Anterior cingulate cortex (tissue), 58 donors: ENCODE measurements at places on chromosomes 13 and 19.

DNA sequence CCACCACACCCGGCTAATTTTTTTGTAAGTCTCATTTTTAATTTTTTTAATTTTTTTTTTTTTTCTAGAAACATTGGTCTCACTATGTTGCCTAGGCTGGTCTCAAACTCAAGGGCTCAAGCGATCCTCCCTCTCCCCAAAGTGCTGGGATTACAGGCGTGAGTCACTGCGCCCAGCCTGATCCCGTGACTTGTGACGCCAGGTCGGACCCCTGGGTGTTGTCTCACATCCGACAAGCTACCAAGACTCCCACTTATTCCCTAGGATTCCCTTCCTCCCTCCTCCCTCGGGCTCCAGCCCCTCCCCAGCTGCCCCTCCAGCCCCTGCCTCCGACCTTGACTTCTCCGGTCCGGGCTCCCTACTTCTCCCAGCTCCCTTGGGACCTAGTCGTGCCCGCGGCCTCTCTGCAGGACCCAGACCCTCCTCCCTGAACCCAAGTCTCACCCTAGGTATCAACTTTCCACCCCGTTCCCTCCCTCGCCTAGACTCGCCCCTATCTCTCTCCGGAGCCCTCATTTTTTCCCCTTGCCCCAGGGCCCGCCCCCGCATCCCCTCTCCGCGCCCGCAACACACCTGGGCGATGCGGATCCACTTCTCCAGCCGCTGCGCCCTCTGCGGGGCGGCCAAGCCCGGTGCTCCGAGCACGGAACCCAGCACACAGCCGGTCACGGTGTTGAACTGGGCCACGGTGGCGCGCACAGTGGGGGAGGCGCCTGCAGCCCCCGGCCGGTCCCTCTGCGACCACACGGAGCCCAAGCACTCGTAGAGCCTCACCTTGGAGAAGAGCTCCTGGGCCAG is 13.1 kb downstream of the RGL3 start:
- DNase-seq, result no peak

GRCh38 chr19:10566658-10567410 is 1.0 kb upstream of the KRI1 start:
- DNase-seq, result no peak

GRCh38 chr13:105952233-105952972 is 583.1 kb downstream of the EFNB2 start:
- no peak for DNase-seq

DNA sequence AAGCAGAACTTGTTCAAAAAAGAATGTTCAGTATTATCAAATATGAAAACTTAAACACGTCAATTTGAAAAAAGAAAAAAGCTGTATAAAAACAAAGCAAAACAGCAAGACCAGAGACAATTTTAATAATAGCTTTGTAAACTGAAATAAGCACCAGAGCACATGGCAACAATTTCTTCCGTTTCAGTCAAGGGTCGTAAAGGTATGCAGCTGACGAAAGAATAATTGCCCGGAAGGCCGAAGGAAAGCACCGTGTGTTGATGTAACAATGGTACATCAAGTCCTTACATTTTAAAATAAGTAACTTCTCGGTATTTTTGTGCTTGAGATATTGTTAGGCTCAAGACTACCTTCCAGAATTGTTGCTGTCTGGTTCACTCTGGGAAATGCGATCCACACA is 1.7 kb downstream of the PROSER1 start:
- DNase-seq, result no peak

DNA sequence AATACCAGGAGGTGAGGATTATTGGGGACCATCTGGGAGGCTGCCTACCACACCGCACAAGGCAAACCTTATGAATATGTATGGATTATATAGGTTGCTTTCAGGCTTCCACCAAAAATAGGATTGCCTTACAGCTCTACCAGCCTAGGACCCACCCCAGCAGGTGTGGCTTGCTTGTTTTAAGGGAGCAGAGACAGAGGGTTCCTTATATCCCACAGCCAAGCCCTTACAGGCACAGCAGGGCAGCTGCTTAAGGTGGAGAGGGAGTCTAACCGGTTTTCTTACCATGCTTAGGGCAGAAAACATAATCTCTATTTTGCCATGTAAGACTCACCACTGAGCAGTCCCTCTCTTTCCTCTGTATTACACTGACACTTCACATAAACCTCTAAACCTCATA is 16.1 kb upstream of the TTYH1 start:
- no peak for DNase-seq

DNA sequence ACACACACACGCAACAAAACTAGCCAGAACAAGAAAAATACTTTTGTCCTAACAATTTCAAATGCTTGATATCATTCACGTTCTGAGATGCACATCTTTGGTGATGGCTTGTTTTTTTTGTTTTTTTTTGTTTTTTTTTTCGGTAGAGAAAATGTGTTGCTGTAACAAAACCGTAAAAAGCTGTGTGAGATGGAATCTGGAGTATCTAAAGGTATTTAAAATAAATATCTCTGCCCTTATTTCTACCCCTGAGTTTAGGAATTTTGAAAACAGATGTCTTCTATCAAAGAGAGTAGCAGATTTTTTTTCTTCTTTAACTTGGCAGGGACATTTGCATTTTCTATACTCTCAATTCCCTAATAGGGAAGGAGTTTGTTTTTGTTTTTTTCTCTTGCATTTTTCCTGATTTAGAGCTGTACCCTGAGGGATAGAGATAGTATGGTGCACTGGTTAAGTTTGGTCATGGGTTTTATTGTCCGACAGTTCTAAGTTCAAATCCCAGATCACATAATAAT is 446.6 kb downstream of the KLF5 start:
- DNase-seq, result no peak

- DNase-seq, result peak; percentile 49
Observed at GRCh38 chr19:29841559-29842367, 30.0 kb downstream of the CCNE1 start.

DNA sequence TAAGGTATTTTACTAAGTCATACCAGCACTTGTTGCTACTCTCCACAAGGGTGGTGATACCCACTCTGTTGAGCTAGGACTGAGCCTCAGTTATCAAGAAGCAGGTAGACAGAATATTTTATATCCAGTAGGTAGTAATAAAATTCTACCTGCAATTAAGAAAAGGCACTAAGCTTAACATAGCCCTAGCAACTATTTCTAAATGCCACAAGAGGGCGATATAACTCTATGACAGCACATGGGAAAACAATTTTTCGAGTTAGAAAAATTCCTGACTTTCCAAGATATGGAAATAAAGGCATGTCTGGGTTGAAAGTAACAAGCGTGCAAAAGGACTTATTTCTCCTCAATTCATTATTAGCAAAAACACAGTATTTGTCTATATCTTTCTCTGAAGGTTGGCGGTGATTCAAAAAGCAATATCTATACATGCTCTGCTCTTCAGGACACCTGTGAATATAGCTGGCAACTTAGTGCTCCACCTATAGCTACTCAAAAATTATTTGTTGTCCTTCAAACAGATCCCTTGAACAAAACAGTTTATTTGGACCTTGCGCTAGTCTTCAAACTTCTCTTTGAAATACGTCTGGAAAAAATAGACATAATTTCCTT is 14.7 kb downstream of the CCDC169 start:
- no peak for DNase-seq

- DNase-seq, result no peak
Observed at GRCh38 chr13:110912651-110913051, 2.2 kb downstream of the ANKRD10 start.

DNA sequence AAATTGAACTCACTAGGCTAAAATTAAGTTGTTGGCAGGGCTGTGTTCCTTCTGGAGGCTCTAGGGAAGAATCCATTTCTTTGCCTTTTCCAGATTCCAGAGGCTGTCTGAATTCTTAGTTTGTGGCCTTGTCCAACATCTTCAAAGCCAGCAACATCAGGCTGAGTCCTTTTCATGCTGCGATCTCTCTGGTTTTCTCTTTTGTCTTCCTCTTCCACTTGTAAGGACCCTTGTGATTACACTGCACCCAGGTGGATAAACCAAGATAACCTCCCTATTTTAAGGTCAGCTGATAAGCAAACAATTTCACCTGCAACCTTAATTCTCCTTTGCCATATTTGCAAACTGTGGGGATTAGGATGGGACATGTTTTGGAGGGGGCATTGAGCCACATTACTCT is 11.5 kb downstream of the UTP14C start:
- no peak for DNase-seq

DNA sequence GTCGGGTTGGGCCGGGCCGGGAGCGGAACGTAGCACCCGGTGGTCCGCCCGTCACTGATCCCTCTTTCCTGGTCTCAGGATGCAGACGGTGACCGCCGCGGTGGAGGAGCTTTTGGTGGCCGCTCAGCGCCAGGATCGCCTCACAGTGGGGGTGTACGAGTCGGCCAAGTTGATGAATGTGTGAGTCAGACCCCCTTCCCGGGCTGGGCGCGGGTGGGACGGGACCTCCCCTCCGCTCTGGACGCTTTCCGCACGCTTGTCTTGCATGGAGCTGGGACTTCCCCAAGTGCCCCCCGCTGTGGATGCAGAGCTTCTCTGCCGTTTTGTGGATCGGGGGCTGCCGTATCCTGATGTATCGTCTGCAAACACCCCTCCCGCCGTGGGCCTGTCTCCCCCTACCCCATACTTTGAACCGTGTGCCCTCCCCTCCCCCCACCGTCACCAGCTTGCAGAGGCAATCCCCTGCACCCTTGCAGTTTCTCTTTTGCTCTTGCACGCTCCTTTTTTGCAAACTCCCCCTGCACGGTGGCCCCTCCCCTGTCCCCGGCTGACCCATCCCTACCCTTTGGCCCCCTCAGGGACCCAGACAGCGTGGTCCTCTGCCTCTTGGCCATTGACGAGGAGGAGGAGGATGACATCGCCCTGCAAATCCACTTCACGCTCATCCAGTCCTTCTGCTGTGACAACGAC is 669 bp downstream of the GADD45B start:
- DNase-seq, result peak; percentile 39

- DNase-seq, result no peak
Observed at GRCh38 chr13:49403996-49404702, 39.7 kb downstream of the CAB39L start.

DNA sequence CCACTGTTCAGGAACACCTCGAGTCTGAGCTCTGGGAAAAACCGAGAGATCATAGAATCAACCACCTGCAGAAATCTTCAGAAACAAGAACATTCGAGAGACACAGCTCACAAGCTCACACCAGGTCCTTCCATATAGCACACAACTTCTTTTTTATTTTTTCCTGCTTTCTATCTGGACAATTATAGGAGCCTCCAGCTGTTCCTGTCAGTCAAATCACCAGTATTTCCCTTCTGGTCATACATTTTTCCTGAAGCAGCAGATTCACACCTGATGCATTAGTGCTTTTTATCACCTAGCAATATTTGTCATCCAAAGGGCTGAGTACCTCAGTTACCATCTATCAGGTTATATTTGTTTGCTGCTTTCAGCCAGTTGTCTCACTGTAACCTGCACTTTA is 323.5 kb downstream of the FOXO1 start:
- no peak for DNase-seq

- DNase-seq, result no peak
Observed at GRCh38 chr19:11513946-11514345, 8.3 kb upstream of the ZNF653 start.

DNA sequence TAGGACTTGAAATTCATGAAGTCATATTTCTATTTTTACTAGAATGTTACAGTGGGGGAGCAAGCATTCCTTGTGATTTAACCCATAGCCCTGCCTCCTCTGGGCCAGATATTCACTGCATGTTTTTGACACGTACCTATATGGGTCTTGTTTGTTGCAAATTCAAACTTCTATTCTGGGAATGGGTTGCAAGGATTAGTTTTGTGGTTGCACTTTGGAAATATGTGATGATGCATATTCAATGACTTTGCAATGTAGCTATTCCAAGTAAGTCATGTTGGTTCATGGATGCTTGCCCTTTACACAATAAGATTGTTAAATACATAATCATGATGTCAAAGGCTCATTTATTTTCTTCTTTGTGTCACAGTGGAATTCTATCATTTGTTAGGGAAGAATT is 440.8 kb downstream of the TDRD3 start:
- no peak for DNase-seq

DNA sequence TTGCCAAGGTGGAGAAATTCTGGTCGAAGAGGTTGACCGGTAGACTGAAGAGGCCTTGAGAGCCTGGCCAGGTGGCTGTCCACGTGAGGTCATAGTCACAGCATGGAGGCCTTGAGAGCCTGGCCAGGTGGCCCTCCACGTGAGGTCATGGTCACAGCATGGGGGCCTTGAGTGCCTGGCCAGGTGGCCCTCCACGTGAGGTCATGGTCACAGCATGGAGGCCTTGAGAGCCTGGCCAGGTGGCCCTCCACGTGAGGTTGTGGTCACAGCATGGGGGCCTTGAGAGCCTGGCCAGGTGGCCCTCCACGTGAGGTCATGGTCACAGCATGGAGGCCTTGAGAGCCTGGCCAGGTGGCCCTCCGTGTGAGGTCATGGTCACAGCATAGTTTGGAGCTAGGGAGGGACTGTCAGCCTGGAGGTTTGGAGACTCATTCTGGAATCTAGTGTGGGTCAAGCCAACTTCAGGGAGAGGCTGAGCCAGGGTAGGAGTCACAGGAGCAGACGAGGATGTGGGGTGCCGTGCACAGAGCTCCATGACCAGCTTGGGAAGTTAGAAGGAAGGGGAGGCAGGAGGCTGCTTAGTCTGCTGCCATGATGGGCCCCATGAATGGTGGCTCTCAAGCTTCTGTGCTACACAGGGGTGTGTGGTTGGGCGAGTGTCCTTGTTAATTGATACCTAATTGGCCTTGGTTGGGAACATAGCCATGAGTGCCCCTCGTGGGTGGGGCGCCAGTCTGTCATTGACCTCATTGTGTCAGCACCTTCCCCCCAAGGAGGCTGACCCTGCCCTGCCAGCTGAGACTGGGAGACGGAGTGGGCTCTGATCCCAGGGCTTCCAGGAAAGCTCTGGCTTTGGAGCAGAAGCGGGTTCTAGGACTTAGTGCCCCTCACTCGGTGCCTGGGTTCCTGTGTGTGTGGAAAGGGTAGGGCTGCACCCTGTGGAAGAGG is 4.0 kb downstream of the LENG9 start:
- DNase-seq, result no peak

DNA sequence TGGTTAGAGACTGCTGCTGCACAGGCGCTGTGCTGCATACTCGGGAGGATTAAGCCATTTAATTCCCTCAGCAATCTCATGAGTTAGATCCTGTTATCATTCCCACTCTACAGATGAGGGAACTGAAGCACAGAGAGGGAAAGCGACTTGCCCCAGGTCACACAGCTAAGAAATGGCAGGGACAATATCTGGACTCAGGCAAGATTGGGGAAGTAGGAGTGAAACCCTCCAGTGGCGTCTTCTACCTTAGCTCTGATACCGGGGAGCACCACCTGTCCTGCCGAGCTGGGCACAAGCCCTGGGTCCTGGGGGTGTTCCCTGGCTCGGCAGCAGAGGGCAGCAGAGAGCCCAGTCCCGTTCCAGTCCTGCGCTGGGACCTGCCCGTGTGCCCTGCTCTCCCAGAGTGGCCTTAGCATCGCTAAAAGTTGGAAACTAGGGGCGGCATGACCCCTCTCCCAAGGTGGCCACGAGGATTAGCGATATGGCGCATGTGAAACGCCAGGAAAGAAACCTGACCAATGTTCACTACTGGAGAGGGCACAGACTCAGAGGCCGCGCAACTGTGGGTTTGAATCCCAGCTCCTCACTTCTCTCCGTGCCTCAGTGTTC is 20.5 kb downstream of the CYTH2 start:
- peak; percentile 17 for DNase-seq

GRCh38 chr19:12996406-12997094 is 1.3 kb downstream of the NFIX start:
- no peak for DNase-seq
